ENCODE measurements at places on chromosomes 4 and X. TPM values are rescaled to one million over a fixed set of nuclear protein-coding genes. Genes with fewer than 3 reads are reported as not detected.
A peak's percentile ranks its signal among the peaks of the same experiment; 100 is the strongest.

DNA sequence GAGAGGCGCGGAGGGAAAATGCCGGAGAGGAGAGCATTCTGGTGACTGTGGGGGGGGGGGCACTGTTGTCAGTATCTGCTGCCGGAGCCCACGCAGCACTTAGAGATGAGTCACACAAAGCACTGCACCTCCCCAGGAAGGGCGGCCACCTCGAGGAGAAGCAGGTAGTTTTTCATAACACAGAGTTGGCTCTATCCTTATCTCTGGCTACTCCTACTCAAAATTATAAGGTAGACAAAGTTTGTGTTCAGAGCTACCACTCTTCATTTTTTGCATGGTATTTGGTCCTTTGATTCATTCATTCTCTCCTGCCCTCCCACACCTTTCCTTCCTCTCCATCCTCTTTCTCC lies 76.2 kb upstream of the SCOC start:
- DNase-seq: no peak

GRCh38 chrX:137547291-137547690 lies 18.6 kb upstream of the ZIC3 start:
- DNase-seq: no peak

DNA sequence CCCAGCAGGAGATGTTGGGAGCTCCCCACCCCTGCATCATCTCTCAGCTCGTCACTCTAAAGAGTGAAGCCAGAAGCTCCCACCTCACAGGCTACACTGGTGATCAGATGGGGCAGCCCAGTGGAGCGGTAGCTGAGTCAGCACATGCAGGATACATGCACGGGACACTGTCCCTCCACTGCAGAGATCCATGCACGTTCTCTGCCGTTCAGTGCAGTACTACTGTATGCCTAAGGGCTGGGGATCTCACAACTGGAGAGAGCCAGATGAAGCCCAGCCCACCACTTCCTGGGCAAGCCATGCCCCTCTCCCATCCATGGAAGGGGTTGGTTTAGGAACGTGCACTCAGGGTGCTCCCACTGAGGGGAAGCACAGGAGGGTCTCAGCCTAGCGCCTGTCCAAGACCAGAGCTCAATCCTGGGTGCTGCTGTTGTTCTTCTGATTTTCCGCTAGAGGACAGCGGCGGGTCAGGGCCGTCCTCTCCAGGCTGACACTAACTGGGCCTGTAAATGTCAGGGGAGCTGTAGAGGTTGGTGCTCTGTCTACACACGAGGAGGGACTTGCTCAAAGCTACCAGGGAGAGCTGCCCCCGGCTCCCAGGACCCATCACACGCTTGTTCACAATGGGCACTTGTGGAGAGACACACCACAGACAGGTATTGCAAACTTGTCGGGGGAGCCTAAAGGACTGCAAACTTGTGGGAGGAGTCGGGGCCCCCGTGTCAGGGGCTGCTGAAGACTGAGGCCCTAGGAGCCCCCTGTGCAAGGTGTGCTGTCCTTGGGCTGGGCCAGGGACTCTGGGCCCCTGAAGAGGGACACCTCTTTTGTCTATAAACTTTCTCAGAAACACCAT lies 18.2 kb upstream of the ABLIM2 start:
- peak; percentile 66 for DNase-seq

The MAGEB10 gene
- not detected for total RNA-seq

DNA sequence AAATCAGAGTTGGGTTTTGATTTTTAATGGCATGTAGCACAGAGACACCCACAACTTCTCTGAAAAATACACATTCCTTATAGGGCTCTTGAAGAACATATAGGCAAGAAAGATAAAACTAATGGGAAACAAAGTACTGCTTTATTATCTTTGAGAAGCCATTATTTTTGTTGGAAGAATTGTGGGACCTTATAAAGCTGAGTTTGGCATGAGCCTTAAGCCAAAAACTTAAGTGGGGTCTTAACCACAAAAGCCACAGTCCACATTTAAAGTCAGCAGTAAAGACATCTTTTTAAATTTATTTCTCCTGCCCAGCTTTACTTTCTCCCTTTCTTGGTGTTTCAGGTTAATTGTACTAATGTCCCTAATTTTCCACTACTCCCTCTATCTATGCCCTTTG lies 1297.3 kb downstream of the C4orf33 start:
- DNase-seq: no peak

- DNase-seq: no peak
These were observed 671.6 kb upstream of the BOD1L1 start for GRCh38 chr4:14299166-14299565.

The TSPAN7 gene
- total RNA-seq: 18.8 TPM

The MCUB gene
- 2.2 TPM for total RNA-seq

DNA sequence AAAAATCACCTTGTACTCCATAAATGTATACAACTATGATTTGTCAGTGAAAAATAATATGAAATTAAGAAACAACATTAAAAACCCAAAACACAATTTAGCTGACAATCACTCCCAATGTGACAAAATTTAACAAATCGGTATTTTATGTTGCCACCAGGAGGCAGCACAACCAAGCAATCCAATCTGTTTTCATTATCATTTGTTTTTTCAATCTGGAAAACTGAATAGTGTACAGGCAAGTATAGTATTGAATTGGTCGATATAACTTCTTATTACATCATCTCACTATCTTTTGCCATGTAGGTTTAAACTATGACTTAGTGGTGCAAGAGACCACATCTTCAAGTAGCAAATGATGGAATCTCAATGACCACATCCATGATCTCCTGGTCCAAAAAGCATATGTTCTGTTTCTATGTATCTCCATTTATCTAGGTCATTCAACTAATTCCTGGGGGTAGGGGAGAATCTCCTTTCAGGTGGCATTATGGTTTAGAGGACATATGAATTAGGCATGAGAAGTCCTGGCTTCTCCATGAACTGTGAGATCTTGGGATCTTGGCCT lies 112.9 kb upstream of the AGA start:
- no peak for DNase-seq

DNA sequence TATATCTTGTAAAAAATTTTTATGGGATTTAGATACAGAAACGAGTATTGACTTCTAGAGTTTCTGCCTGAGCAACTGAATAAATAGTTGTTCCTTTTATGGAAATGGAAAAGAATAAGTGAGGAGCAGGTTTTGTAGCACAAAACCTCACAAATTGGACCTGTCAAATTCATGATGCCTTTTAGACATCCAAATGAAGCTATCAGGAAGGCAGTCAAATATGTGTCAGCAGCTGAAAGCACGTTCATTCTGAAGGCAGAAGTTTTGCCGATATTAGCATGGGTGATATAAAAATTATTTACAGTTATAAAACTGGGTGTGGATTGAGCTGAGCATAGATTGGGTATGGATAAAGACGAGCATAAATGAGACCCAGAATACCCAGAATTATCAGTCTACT lies 374.0 kb downstream of the EPHA5 start:
- DNase-seq: no peak

DNA sequence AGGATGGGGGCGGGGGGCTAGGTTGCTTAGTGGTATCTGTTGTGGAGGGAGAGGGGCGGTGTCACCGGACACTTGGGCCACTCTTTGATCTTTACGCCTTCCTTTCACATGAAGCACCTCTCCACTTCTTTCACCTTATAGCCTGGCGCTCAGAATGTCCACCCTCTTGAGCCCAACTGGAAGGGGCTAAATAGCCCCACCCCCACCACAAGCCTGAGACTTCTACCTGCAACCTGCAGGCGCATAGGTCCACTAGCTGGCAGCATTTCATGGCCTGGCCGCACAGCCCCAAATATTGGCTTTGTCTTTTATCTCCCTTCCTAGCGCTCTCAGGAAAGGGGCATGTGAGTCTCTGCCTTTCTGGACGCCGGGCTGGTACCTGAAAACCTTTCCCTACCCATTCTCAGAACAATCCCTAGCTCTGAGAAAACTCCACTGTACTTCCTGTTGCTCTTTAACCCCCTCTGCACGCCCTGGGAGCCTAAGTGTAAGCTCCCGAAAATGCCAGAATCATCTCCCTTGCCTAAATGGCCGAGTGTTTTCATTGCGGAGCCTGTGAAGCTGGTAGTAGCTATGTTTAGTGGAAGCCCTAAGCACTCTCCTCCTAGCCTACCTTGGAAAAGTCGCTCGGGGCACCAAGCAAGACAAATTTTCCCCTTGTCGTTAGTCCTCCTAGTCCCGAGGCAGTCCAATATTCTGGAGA lies 1.2 kb upstream of the TRPC5 start:
- peak; percentile 33 for DNase-seq

The UGT2B7 gene
- 377 TPM for total RNA-seq

- no peak for DNase-seq
These were observed 168.8 kb upstream of the FAM47A start for GRCh38 chrX:34300871-34301270.

DNA sequence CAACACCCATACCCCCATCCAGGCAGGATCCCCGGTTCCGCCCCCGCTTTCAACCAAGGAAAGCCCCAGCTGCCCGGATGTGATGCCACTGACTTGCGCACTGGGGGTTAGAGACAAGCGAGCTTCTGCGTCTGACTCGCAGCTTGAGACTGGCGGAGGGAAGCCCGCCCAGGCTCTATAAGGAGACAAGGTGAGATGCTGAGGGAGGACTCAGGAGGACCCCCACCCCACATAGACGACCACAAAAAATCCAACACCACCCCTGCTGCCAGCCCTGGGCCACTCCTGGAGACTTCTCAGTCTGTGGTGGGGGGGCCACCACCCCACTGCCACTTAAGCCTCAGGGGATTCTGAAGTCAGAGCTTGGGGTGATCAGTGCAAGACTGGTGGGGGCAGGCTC lies at the start of gene MAGEA4:
Gene MAGEA4 (plus strand): TSS at position 110 of the 400 bp plus-strand sequence. CDS start 10,776 bp downstream, outside the sequence.
- DNase-seq: no peak

The IL1RAPL2 gene
- total RNA-seq: not detected

DNA sequence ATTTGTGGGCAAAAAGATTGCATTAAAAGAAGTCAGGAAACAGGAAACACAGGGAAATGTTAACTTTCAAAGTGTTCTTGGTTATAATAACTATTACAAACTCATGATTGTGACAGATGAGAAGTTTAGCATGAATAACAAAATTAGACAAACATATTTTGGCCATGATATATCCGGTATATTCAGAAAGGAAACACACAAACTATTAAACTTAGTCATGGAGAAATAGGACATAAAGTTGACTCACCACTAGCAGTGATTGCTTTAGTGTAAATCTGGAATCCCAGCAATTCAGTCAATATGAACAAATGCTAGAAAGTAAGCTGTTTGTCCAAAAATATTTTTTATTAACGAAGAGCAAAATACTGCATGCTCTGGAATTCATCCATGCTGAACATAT lies 1299.9 kb downstream of the C4orf33 start:
- no peak for DNase-seq

- DNase-seq: no peak
These were observed 23.3 kb upstream of the CRMP1 start for GRCh38 chr4:5916229-5916628.

The H2BW2 gene
- total RNA-seq: not detected

The BEX1 gene
- 0.31 TPM for total RNA-seq

GRCh38 chr4:165381821-165382373 lies 3.1 kb downstream of the CPE start:
- no peak for DNase-seq

GRCh38 chrX:57899064-57899463 lies 11.2 kb downstream of the ZXDA start:
- DNase-seq: no peak

DNA sequence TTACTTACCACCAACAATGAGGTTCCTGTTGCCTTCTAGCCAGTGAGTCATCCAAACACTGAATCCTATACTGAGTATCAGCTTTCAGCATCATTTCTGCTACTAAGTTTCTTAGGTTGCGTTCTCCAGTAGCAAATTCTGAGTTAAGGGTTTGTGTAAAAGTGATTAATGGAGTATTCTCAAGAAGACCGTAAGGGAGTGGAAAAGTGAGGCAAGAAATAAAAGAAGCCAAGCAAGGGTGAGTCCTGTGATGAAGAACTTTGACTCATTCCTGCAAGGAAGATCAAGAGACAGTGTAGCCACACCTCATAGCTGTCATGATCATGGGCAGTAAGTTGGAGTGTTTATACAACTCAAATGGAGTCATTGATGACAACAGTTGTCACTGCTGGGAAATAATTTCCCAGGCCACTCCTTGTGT lies 446.2 kb downstream of the RAPGEF2 start:
- no peak for DNase-seq

GRCh38 chr4:158002173-158002572 lies 170.7 kb downstream of the GASK1B start:
- no peak for DNase-seq

- peak; percentile 91 for DNase-seq
These were observed at the start of gene FAM47E for GRCh38 chr4:76251441-76252270. FAM47E (plus strand) TSS chr4:76251721; CDS start chr4:76251747, 26 bp downstream.

- peak; percentile 73 for DNase-seq
These were observed 449 bp downstream of the FBXL5 start for GRCh38 chr4:15654593-15655222.

The BCOR gene
- 16.6 TPM for total RNA-seq

The CXXC4 gene
- total RNA-seq: 0.87 TPM

The XAGE2 gene
- not detected for total RNA-seq

The TLR10 gene
- 0.16 TPM for total RNA-seq

DNA sequence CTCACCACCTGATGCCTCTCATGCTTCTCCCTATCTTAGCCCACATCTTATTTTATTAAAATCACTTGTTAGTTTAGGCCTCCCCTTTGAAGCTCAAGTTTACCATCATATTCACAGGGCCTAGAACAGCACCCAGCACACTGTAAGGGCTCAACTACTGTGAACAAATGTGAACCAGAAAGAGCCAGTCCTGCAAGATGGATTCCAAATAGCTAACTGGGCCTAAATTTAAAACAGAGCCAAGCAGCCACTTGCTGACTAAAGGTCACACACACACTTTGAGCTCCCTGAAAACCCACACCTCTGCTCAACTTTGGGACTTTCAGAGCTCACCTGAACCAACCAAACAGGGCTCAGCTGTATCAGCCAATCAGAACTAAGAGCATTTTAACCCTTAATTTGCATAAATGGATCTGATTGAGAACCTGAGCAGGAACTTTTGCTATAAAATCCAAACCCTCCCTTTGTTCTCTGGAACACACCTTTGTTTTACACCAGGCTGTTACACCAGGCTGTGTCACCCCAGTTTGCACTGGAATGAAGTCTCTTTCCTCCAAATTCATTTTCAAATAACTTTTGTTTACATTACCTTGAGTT lies 62.1 kb upstream of the EXOC1L start:
- DNase-seq: no peak

DNA sequence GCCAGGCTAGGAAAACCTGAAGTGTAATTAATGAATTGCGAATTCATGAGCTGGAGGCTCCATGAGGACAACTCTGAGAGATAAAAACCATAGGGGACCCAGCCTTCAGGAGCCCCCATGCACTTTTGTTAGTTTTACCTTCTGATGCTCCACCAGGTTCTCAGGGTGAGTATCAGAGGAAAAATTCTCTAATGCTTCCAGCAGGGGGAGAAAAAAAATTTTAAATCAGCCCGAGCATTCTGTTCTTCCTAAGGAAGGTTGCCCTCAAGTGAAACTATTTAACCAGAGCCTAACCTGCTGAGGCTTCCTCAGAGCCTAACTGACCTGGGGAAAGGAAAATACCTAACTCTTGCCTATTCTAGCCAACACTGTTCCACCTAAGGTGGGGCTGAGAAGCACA lies 552.6 kb downstream of the PPARGC1A start:
- DNase-seq: no peak

The DCK gene
- total RNA-seq: 4.0 TPM

The GYG2 gene
- 21.0 TPM for total RNA-seq
